ENCODE measurements at places on chromosomes 4 and X.

DNA sequence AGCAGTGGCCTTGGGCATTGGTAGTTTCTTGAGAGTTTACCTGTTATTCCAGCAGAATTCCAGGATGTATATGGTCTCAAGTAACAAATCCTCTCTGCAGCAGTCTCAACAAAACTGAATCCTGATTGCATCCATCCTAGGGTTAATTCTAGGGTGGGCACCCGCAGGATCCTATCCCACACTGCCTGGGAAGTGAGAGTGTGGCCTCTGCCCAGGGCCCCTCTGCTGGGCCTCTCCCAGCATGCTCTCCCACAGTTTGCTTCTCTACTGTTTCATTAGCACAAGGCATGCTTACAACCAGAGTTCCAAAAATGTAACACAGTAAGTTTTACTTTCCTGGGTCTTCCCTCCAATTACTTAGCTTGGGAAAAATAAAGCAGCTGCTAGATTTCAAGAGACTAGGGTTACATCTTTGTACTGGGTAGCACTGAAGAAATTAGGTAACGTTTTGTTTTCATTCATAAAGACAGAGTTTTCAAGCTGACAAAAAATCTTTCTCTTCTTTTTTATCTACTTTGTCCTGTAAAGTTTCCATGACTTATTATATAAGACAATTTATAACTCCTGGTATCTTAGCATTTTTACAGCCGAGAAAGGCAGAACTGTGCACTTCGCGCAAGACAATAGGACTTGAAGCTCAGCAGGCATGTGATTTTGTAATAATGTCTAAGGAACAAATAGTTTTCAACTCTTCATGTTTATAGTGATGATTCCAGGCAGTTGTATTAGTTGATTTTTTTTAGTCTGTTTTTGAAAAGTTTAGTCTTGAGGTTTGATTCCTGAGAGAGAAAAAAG is 131.2 kb upstream of the PCDH18 start:
- no peak for DNase-seq

- DNase-seq = no peak
Observed at GRCh38 chrX:109934434-109934833, 68.5 kb upstream of the TMEM164 start.

DNA sequence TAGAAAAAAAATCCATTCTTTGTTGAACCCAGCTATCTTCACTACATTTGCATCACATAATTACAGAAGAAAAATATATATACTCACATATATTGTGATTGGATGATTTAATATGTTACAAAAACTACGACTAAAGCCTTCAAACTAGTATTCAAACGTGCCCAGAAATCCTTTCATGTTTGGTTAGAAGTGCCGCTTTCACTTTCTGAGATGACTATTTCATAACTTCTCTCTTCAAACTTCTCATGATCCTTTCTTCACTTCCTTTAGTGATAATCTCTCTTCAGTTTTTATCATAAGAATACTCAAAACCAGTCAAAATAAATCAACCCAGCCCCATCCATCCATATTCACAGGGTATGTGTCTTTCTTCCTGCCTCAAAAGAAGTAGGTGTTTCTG is 50.8 kb upstream of the NAF1 start:
- DNase-seq = no peak

- DNase-seq = no peak
Observed at GRCh38 chr4:8338351-8338961, 68.9 kb downstream of the HTRA3 start.

- no peak for DNase-seq
Observed at GRCh38 chrX:9310616-9311015, 154.2 kb upstream of the TBL1X start.
